GM13976 (cell line): ENCODE measurements at places on chromosomes 3 and 15.

GRCh38 chr15:82995938-82996337 lies 9.9 kb downstream of the RAMAC start:
- DNase-seq, result no peak

- DNase-seq, result no peak
Measured at GRCh38 chr15:39417366-39418134, 163.3 kb upstream of the THBS1 start.

DNA sequence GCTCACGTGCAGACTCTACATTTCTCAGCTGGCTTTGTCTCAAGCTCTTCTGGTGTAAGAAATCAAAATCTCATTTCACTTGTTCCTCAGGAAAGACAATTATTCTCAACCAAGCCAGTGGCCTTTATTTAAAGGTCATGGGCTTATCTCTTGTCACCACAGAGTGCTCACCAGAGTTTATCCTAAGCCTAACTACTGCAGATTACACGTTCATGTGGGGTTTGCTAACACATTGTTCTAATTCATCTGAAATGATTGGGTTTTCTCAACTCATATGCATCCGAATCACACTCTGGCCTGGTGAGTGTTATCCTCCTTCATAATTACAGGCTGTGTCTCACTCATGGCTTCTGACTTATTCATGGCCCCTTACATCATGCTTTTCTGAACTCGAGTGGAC lies 83.3 kb upstream of the TSC22D2 start:
- DNase-seq, result no peak

- no peak for DNase-seq
Measured at GRCh38 chr3:185988080-185988815, 50.4 kb upstream of the TRA2B start.

DNA sequence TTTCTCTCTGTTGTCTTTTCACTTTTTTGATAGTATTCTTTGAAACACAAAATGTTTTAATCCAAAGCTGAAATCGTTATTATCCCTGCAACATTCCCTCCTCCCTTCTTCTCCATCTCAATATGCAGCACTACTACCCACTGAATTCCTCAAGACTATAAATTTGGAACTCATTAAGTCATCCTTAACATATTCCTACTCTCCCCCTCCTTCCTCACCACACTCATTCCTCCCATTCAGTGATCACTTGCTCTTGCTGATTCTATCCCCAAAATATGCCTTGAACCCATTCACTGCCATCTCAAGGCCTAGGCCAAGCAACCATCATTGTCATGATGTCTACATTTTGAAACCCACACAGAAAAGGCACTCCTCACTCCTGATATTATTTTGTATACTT lies 2.4 kb upstream of the PIK3R4 start:
- no peak for DNase-seq

DNA sequence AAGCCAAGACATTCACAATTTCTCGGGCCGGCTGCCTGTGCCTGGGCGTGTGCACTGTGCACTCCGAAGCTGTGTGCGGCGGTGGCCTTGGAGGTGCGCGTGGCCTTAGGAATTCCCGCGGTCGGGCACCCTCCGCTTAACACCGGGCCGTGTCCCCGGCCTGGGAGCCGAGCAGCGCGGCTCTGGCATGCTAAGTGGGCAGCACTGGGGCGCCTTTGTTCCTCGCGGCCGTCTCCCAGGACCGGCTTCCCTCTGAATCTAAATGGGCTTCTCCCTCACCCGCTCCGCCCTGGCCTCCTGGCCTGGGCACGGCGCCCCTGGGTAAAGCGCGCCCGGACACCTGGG lies 498 bp upstream of the ARNT2 start:
- DNase-seq, result no peak

DNA sequence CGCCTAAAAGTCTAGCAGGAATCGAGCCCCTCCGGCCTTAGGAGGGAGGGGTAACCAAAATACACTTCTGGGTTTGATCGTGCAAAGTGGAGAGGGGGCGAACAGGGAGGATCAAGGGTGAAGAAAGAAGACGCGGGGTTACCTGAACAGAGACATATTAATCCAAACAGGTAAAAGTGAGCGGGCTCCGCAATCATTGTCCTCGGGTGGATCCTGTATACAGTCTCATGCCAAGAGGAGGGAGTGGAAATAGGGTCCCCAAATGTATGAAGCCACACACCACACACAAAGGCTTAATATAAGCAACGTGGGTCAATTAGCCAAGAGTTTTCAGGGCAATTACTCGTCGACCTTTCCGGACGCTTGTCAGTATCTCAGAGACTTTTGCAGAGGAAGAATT lies 749.5 kb downstream of the ROBO1 start:
- DNase-seq, result no peak

GRCh38 chr3:58206406-58207011 lies 4.3 kb downstream of the DNASE1L3 start:
- DNase-seq, result no peak

- peak; percentile 47 for DNase-seq
Measured at GRCh38 chr3:43326891-43327581, 40.7 kb downstream of the SNRK start.

- DNase-seq, result no peak
Measured at GRCh38 chr3:142663865-142664264, 60.0 kb upstream of the TRPC1 start.

- DNase-seq, result no peak
Measured at GRCh38 chr15:65192016-65192415, 6.9 kb upstream of the CLPX start.

DNA sequence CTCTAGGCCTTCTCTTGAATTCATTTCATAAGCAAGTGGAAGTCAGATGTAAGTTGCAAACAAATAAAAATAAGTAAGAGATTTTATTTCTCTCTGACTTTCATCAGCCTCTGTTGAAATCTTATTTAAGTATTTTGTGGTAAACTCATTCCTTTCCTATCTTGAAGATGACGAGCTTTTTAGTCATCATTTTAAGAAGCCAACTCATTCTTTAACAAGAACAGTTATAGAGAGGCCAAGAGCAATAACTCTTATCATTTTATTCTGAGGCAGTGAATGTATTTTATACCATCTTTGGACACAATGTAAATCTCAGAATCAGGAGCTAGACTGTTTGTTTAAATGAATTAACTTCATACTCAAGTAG lies 147.5 kb upstream of the MBNL1 start:
- DNase-seq, result no peak

DNA sequence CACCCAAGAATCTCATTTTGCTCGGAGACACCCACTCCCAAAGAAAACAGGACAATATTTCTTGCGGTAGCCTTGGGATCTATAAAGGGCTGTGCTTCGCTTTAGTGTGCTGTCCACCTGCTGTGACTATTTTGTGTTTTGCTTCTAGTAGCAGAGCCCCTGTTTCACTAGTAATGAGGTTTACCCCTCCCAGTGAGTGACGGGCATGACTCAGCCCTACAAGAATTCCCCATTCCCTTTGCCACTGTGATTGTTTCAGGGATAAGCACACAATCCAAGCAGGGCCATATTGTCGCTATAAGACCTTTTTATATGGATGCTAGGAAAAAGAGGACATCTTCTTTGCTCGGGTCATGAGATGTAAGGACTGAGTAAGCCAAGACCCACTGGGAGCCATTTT lies 62.5 kb upstream of the FOXB1 start:
- DNase-seq, result no peak

DNA sequence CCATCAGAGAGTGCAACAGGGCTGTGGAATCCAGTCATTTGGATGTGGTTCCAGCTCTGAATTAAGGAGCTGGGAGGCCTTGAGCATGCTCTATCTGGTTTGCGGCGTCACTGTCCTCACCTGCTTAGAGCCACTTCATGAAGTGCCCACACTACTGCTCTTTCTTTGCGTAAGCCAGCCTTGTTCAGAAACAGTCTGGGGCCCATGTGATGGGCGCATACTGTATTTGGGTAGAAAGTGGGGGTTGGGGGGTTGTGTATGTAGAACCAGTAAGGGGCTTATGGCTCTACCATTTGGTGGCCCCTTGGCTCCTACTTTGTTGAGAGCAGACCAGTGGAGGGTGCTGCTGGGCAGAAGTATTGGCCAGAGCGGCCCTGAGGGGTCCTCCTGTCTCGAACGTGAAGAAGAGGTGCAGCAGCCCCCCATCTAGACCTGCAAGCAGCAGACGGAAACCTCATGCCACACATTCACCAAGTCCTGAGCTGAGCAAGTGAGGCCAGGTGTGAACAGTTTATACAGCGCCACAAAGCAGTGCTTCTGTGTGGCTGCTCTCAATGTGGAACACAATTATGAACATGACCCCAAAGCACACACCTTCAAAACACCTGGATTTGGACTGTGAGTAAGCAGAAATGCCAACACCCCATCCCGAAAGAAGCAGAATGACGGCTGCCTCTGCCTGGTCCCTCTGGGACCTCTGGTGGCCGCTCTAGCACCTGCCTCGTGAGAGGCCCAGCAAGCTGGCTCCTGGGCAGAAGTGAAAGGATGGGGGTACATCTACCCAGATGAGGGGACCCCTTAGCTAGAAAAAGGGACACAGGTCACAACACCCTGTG lies 26.6 kb downstream of the SRPRB start:
- DNase-seq, result no peak

GRCh38 chr3:178480274-178480673 lies 56.0 kb upstream of the KCNMB2 start:
- no peak for DNase-seq

- no peak for DNase-seq
Measured at GRCh38 chr3:127822041-127822681, at the start of gene MGLL. TSS of gene MGLL (minus strand) at chr3:127822515. CDS start at chr3:127822318, 197 bp downstream.

- peak; percentile 55 for DNase-seq
Measured at GRCh38 chr3:46065294-46065705, 38.0 kb upstream of the XCR1 start.

DNA sequence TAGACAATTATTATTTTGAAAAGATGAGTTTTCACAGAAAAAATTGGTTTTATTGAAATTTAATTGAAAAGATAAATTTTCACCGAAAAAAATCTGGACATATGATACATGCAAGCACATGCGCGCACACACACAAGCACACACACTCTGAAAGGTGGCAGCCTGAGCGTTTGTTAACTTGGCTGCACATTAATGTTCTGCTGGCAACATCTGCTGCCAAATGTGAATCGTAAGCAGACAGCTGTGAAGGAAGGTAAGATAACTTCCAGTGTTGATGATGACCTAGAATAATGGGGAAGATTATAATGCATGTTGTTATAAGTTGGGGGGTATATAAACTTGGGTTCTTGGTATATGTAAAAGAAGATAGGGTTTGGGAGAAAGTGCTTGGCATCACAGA lies 18.4 kb upstream of the CMTM7 start:
- DNase-seq, result no peak

DNA sequence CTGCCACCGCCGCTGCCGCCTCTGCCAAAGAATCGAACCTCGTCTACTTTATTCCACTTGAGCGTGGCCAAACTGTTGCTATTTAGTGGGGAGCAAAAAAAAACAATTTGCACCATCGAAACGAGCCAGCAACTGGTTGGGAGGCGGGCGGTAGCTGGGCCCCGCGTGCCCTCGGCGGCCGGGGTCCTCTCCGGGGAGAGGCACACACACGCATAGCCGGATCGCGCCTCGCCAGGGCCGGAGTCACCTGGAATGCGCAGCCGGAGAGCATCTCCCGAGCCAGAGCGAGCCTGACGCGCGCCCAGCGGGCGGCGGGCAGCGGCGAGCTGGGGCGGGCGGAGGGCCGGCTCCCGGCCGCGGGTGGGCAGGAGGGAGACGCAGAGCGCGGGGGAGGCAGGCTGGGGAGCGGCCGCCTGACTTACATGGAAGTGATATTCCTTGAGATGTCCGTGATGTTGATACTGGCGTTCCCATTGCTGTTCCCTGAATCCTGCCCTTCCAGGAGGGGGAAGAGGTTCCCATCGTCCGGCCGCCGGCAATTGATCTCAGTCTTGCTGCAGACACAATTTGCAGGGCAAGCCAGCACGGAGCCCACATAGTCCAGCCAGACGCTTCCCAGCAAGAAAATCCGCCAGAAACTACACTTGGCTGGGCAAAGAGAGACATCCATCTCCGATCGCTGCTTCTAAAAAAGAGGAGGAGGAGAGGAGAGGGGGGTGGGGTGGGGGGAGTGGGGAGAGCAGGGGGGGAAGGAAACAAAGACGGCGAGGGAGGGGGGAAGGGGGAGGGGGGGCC lies 858 bp downstream of the NTRK3 start:
- no peak for DNase-seq

DNA sequence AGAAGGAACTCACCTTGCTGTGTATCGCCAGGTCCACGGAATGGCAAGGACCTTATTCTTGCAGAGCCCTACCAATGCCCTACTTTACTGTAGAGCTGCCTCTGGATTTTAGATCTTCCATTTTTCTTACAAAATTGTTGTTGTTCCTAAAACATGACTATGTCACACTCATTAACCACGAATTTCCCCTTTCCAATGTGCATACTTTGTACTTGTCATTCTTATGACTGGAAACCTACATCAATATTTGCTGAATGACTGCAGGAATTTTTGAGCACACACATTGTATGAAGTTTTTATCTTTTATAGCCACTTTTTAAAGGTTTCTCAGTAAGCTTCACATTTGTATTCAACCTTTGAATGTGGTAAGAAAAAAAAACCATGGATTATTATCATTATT lies 35.9 kb upstream of the CMSS1 start:
- no peak for DNase-seq

- DNase-seq, result no peak
Measured at GRCh38 chr15:33448961-33449606, 138.3 kb downstream of the RYR3 start.

GRCh38 chr15:84647726-84648125 lies 6.4 kb downstream of the WDR73 start:
- DNase-seq, result no peak
